ENCODE measurements at places on chromosomes 3 and 15.

DNA sequence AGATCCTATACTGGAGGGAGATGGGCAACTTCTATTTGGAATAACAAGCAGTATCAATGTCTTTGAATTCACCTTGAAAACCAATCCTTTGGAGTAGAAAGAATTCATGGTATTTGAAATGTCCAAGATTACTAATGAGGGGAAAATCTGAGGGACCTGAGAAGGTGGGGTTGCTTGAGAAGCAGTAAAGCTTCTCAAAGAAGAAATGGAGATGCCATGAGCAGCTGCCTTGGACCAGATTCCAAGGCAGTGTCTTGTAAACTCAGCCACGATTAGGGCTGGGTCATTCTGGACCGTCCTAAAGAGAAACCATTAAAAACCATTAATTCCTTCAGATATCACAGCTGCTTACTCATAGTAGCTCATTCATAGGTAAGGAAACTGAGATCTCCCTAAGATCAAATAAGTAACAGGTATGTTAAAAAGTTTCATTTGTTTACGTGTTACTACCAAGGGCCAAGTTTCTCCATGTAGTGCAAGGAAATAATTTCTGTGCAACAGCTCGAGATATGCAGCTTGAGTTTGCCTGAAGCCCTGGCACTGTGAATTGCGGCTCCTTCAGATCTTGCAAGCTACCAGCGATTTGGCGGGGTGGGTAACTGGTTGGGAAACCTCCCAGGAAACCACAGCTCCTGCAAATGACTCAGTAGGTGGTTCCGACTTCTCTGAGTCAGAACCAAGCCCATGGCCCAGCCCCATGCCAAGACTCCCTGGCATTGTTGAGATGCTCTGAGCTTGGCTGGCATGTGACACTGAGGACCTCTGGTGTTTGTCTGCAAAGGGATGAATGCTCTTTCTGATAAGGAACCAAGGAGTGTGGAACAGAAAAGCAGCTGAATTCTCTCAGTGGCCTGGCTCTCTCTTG is 296.8 kb downstream of the RORA start:
- peak; percentile 76 for DNase-seq

DNA sequence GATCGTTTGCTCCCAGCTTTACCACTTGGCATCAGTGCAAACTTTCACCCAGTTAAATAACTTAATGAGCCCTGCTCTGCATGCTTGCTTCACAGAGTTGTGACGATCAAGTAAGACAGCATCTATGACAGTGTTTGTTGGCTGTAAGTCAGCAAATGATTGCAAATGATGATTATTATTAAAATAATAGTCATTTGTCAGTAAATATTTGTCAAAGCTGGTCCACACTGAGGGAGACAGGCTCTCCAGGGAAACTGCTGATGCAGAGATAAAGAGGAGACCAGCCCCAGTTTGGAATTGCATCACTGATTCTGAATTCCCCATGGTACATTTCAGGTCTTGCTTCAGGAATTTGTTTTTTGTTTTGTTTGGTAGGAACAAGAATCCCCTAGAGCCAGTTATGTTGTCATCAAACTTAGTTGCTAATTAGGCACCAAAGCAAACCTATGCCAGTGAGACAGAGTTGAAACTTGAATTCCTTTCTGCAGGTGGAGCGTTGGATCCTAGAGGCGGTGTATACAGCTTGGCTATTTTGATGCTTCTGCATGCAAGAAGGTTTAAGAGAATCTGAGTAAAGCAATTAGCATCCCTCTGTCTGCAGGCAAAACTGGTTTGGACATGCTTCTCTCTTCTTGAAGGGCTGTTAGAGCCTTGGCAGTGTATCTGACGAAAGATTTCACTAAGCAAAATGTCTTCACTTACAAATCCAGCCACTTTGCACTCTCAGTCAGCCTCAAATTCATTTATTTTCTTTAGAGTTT is 338.6 kb upstream of the TPRG1 start:
- DNase-seq, result no peak

- no peak for DNase-seq
These were observed 1.7 kb downstream of the SLC25A20 start for GRCh38 chr3:48896936-48897335.

DNA sequence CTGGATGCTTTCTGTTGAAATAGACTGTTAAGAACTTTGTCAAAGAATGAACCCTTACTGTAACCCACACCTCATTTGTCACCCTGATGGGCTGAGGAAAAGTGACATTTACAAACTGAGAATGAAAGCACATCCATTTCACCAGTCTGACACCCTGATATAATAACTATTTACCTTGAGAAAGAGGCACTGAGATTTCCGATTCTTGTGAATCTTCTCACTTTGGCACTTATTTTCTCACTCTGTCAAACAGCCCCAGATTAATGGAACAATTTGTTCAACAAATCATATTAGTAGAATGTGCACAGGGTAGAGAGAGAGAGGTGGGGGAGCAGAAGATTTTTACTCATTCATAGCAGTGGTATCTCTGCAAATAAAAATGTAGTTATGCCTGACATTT is 606.9 kb downstream of the MCTP2 start:
- no peak for DNase-seq

DNA sequence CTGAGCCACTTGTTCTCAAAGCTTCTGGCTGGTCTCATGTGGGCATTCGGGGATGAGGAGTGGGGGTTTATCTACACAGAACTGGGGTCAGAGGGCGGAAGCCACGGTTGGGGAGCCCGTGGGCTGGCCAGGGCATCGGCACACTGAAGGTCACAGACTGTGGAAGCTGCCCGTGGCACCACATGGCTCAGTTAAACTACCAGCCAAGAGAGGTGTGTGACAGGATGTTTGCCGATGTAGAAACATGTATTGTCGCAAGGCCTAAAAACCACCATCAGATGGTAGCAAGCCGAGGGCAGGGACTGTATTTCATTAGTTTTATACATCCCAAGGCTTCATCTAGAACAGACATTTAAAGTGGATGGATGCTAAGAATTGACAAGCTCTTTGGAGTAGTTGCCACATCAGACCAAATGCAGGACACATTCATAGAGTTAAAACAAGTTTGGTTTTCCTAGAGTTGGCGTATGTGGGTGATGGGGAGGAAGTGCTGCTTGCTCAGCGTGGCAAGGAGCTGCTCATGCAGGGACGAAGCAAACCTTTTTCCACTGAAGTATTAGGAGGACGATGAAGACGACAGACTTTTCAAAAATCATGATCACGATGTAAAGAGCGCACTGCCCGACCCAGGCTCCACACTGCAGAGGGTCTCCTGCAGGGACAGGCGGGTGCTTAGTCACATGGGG is 9.6 kb upstream of the MUSTN1 start:
- DNase-seq, result no peak

DNA sequence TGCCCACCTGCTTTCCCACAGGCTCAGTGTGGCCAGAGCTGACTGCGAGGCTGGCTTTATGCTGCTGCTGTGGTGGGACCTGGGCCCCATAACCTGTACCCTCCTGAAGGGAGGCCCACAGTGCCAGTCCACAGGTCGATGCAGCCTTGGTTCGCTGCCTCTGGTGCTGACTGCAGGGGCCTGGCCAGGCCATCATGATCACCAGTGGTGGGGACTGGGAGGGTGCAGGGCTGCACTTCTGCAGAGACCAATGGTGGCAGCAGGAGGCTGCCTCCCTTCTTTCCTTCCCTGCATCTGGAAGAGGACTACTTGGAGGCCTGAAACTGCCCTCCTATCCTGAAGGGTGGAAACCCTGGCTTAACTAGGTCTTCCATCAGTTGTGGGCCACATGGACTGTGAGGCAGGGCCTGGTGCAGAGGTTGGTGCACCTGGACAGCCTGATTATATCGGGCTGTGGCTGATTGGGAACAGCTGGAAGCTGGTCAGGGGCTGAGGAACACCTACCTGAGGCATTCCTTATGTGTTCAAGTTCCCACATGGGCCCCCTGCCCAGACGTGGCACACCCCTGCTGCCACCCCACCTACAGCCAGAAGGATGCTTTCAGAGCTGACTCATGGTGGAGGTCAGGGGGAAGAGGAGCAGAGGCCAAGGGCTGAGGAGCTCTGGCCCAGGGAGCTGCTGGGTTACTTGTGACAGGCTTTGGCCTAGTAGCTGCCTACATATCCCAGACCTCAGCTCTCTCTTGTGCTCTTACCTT is 29.8 kb downstream of the POMGNT2 start:
- no peak for DNase-seq

GRCh38 chr3:159795042-159795441 is 193.6 kb upstream of the IL12A start:
- no peak for DNase-seq

GRCh38 chr3:155497930-155498647 is 204.6 kb upstream of the STRIT1 start:
- DNase-seq, result no peak

GRCh38 chr3:188128905-188129304 is 25.1 kb upstream of the LPP start:
- no peak for DNase-seq

DNA sequence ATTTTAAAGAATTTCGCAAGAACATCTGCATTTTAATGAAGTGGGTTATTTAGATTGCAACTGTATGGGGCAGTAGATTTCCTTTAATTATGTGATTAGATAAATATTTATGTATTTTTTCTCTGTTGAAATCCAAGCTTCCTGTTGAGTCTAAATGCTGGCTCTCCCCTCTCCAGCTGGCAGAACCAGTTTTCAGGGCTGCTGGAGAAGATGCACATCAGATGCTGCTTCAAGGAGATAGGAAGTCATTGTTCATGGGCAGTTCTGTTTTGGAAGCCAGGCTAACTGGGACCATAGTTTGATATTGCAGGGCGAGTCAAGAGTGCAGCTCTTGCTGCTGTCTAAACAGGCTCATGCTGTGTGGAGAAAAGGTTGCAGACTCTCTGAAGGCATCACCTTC is 97.4 kb downstream of the SLC9A9 start:
- no peak for DNase-seq

DNA sequence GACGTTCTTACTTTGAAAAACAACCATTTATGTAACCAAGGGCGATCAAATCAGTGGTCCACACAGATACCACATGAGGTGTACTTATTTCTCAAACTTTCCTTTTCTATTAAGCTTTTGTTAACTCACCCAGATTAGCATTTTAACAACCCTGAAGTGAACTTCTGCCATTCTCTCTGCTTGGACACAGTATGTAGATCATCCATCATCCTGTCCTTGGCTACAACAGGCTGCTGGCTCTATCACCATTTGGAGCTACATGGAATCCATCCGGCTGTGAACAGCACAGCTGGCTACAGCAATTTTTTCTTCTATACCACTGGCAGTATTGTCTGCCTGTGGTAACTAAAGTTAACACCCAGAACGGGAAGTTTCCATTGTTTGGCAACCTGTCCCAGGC is 4.4 kb downstream of the SEMA6D start:
- DNase-seq, result no peak

GRCh38 chr3:194844046-194844445 is 158.4 kb downstream of the FAM43A start:
- no peak for DNase-seq

- DNase-seq, result no peak
These were observed 45.8 kb upstream of the SLCO2A1 start for GRCh38 chr3:134075568-134075825.

DNA sequence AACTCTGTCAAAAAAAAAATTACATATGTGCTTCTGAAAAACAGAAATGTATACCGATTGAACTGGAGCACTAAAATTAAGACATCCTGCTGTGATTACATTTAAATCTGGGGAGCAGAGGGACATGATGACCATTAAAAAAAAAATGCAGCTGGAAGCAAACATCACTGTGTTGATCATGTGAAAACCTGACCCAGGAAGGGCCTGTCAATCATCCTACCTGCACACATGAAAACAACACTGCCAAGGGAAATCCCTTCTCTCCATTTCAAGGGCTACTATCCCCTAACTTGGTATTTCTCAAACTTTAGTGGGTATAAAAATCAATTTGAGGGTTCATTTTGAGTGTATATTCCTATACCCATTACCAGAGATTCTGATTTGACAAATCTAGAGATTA is 719.9 kb upstream of the CBLB start:
- DNase-seq, result no peak

DNA sequence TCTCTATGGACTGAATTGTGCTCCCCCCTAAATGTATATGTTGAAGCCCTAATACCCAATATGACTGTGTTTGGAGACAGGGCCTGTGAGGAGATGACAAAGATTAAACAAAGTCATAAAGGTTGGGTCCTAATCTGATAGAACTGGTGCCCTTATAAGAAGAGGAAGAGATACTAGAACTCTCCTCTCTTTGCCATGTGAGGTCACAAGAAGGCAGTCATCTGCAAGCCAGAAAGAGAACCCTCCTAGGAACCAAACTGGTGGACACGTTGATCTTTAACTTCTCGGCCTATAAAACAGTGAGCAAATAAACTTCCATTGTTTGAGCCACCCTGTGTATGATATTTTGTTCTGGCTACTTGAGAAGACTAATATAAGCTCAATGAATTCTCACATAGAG is 31.6 kb upstream of the ENTPD3 start:
- DNase-seq, result no peak

- no peak for DNase-seq
These were observed 29.3 kb downstream of the BTD start for GRCh38 chr3:15630646-15631350.
